Astrocyte (in vitro differentiated cells and primary cell): ENCODE measurements at places on chromosomes 6 and 20. TPM values are rescaled to one million over a fixed set of nuclear protein-coding genes. Genes with fewer than 3 reads are reported as not detected.

DNA sequence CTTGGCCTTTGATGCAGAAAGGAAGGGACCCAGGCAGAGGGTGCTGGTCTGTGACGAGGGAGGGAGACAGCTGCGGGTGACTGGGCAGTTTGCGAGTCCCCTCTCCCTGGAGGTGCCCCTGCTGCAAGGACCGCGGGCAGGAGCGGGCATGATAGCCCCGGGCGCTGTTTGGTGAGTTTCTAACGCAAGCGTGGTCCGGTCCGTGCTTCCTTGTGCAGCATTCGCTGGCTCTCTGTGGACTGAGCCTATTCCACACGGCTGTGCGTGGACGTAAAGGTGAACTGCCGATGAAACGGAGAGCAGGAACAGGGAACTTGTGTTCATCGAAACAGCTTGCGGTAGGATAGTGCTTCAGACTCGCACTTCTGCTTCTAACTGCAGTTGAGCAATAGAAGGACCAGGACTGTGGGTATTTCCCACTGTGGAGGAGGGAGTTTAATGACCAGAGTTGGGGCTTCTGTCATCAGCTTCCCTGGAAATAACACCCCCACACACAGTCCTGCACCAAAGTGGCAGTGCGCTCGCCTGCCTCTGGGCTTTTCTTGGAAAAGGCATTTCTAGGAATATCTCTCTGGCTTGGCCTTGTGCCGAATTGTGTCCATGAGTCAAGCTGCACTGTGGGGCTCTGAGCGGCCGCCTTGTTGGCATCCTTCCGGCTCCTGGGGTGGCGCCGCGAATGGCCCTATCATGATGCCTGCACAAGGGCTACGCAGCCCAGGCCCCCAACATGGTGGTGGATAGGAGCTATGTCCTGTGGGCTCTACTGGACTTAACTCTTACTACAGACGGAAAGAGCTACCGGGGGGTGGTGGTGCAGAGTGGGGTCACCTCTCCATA is 48.9 kb downstream of the DUSP22 start:
- no peaks in the 10 kb centered on the region for H3K27me3 ChIP-seq
- no peaks in the 10 kb centered on the region for H3K36me3 ChIP-seq
- no peak overlapping the region for H3K4me3 ChIP-seq
- H3K27ac ChIP-seq, result no peak overlapping the region
- peak; percentile 31 for DNase-seq
- peaks cover 6% of the 10 kb centered on the region for H3K4me1 ChIP-seq

- no peaks in the 10 kb centered on the region for H3K27me3 ChIP-seq
- H3K4me3 ChIP-seq, result no peak overlapping the region
- no peak overlapping the region for H3K27ac ChIP-seq
- no peak for DNase-seq
- no peaks in the 10 kb centered on the region for H3K36me3 ChIP-seq
Measured at GRCh38 chr20:19336631-19337030, 124.2 kb downstream of the SLC24A3 start.

Gene E2F3
- total RNA-seq, result 24.8 and 27.4 TPM in 2 replicates

Gene OR2J3
- not detected in 2 replicates for total RNA-seq

- no peak overlapping the region for H3K27ac ChIP-seq
- no peaks in the 10 kb centered on the region for H3K36me3 ChIP-seq
- DNase-seq, result no peak
- no peaks in the 10 kb centered on the region for H3K27me3 ChIP-seq
- H3K4me1 ChIP-seq, result no peaks in the 10 kb centered on the region
- H3K4me3 ChIP-seq, result no peak overlapping the region
Measured at GRCh38 chr6:49915035-49915434, 48.7 kb upstream of the CRISP1 start.

Gene COX4I2
- total RNA-seq, result not detected in 2 replicates

DNA sequence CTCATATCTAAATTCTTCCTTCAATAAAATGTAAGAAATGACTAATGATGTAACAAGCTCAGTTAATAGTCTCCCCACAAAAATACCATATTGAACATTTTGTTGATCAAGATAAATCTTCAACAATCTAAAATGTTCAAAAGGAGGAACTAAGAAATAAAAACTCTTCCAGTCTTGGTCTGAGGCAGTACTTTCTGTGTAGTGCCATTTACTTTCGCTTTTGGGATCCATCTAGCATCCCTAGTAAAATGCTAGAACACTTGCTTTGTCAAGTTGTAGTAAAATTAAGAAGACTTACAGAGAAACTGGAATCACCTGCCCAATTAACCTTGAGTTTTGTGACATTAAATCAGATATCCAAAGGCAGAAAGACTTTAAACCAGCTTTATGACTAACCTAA is 246.4 kb downstream of the KHDRBS2 start:
- DNase-seq, result no peak
- H3K27ac ChIP-seq, result no peak overlapping the region
- H3K4me3 ChIP-seq, result no peak overlapping the region
- H3K27me3 ChIP-seq, result no peaks in the 10 kb centered on the region
- H3K36me3 ChIP-seq, result no peaks in the 10 kb centered on the region

DNA sequence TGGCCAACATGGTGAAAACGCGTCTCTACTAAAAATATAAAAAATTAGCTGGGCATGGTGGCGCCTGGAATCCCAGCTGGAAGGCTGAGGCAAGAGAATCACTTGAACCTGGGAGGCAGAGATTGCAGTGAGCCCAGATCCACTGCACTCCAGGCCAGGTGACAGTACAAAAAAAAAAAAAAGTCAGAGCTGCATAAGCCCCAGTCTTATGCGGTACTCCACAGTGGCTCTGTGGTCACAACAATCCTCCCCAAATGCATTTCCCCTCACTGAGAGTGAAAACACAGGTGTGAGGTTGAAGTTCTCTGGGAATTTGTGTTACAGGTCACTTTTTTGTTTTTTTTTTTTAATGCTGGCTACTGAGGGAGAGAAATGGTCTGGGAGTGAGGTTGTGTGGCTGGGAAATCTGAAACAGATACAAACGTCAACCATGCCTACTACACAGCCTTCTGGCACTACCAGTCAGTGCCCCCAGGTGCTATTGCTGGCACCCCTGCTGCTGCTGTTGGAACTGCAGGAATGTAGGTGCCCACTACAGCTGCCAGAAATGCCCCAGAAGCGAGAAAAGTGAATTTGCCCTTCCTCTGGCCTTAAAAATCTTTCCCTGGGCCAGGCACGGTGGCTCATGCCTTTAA is 5.7 kb downstream of the MRPS26 start:
- H3K27ac ChIP-seq, result no peak overlapping the region
- DNase-seq, result no peak
- H3K4me3 ChIP-seq, result no peak overlapping the region
- H3K4me1 ChIP-seq, result peaks cover 5% of the 10 kb centered on the region

Gene ANGPT4
- 0.05 and 0.12 TPM in 2 replicates for total RNA-seq

GRCh38 chr6:163872335-163872734 is 457.8 kb downstream of the QKI start:
- H3K27ac ChIP-seq, result peak overlapping the region; percentile 32
- no peaks in the 10 kb centered on the region for H3K4me1 ChIP-seq

DNA sequence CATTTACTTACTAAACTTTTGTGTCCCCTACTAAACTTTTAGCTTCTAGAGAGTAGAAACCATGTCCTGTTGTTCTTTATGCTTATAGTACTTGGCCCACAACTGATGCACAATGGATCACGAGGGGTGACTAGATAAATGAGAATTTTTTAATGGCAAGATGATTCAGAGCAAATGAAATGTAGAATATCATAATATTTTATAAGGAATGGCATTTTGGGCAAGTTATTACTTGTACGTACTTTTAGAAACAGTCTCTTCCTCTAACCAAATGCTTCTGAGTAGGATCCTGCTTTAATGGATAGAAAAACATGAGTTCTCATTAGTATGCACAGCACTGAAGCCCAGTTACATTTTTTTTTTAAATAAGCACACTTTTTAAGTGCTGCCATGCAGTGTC is 336.3 kb downstream of the NRN1 start:
- peaks cover 18% of the 10 kb centered on the region for H3K4me1 ChIP-seq
- no peak overlapping the region for H3K4me3 ChIP-seq
- no peak overlapping the region for H3K27ac ChIP-seq
- no peak for DNase-seq

- no peaks in the 10 kb centered on the region for H3K4me1 ChIP-seq
- H3K36me3 ChIP-seq, result no peaks in the 10 kb centered on the region
- no peaks in the 10 kb centered on the region for H3K27me3 ChIP-seq
- DNase-seq, result peak; percentile 76
- H3K27ac ChIP-seq, result no peak overlapping the region
Measured at GRCh38 chr6:22411376-22412105, 114.7 kb upstream of the PRL start.

DNA sequence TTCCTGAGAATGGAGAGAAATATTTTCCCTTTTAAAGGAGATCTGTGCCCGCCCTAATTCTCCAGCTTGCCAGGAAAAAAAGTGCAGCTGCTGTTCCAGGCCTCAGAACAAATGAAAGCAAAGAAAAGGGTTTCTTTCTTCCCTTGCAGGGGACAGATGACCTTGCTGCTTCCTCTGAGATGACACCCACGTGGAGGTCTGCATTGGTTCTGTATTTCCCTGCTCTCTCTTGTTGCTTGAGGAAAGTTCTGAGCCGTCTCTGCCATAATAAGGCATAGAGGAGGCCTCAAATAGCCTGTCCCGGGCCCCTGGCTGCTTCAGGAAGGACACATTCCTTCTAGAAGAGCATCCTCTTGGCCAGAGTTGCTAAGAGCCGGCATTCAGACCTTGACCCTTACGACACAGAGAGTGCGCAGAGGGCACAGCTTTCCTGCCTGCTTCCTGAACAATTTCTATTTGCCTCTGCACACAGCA is 501.8 kb upstream of the SULF2 start:
- no peak overlapping the region for H3K4me3 ChIP-seq
- no peak overlapping the region for H3K27ac ChIP-seq
- H3K27me3 ChIP-seq, result peaks cover 15% of the 10 kb centered on the region
- no peaks in the 10 kb centered on the region for H3K36me3 ChIP-seq

GRCh38 chr20:58713801-58714339 is 21.3 kb downstream of the NPEPL1 start:
- no peak overlapping the region for H3K27ac ChIP-seq
- DNase-seq, result no peak
- H3K27me3 ChIP-seq, result peaks cover under 1% of the 10 kb centered on the region
- H3K4me3 ChIP-seq, result no peak overlapping the region
- no peaks in the 10 kb centered on the region for H3K36me3 ChIP-seq

GRCh38 chr6:95548188-95548786 is 29.0 kb upstream of the MANEA start:
- no peaks in the 10 kb centered on the region for H3K36me3 ChIP-seq
- H3K27me3 ChIP-seq, result peaks cover 2% of the 10 kb centered on the region
- no peak overlapping the region for H3K4me3 ChIP-seq
- H3K27ac ChIP-seq, result no peak overlapping the region
- DNase-seq, result no peak

DNA sequence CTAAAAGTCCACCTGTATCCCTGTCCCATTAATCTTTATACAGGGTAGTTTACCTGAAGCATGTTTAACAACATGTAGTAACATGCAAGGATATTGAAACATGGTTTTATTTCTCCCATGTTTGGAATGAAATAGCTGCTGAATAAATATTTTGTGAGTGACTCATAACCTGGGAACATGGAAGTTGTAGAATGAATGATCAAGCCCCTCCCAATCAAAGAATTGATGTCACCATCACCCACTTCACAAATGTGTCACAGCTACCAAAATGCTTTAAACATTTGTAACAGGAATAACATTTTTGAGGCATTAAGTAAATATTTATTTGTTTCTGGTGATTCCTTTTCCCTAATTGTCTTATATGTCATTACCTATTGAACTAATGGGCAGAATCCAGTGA is 58.9 kb upstream of the TNFAIP3 start:
- H3K27me3 ChIP-seq, result no peaks in the 10 kb centered on the region
- no peak overlapping the region for H3K4me3 ChIP-seq
- peaks cover 22% of the 10 kb centered on the region for H3K4me1 ChIP-seq
- no peaks in the 10 kb centered on the region for H3K36me3 ChIP-seq

DNA sequence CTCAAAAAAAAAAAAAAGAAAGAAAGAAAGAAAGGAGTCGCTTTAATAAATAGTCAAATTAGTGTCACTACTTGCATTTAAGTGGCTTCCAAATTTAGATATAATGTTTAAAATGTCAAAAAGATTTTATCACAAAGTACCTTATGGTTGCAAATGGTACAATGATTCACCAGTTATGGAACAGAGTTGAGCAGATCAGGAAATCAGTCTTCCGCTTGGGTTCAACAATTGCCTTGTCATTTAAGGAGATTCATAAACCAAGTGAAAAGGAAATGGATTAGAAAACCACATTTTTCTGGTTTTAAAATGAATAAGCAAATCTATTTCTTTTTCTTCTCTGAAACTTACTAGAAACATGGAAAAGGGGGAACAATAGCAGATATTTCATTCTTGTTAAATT is 94.8 kb upstream of the PTPRT start:
- H3K4me1 ChIP-seq, result no peaks in the 10 kb centered on the region
- H3K27ac ChIP-seq, result no peak overlapping the region
- no peak for DNase-seq
- no peaks in the 10 kb centered on the region for H3K27me3 ChIP-seq
- H3K36me3 ChIP-seq, result no peaks in the 10 kb centered on the region

DNA sequence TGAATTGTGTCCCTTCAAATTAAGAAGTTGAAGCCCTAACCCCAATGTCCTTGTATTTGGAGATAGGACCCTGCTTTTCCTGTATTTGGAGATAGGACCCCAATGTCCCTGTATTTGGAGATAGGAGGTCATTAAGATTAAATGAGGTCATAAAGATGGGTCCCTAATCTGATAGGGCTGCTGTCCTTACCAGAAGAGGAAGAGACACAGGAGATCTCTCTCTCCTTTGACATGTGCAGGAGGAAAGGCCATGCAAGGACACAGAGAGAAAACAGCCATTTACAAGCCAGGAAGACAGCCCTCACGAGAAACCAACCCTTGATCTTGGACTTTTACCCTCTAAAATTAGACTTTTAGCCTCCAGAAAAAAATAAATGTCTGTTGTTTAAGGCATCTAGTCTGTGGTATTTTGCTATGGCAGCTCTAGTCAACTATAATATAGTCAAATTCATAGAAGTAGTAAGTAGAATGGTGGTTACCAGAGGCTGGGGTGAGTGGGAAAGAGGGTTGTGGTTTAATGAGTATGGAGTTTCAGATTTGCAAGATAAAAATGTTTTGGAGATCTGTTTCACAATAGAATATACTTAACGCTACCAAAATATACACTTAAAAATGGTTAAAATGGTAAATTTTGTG is 59.3 kb downstream of the UBE3D start:
- H3K36me3 ChIP-seq, result no peaks in the 10 kb centered on the region
- H3K4me3 ChIP-seq, result no peak overlapping the region
- no peak for DNase-seq
- H3K27me3 ChIP-seq, result no peaks in the 10 kb centered on the region

- no peak for DNase-seq
- no peaks in the 10 kb centered on the region for H3K4me1 ChIP-seq
Measured at GRCh38 chr20:5928836-5929715, 21.3 kb downstream of the TRMT6 start.

Gene NFKBIL1
- 18.8 and 20.4 TPM in 2 replicates for total RNA-seq

- no peaks in the 10 kb centered on the region for H3K4me1 ChIP-seq
- H3K4me3 ChIP-seq, result no peak overlapping the region
- no peaks in the 10 kb centered on the region for H3K27me3 ChIP-seq
- H3K27ac ChIP-seq, result no peak overlapping the region
Measured at GRCh38 chr20:33209789-33210188, 7.4 kb upstream of the BPIFA3 start.

Gene CAPN11
- not detected in 2 replicates for total RNA-seq

Gene TGM6
- total RNA-seq, result not detected in 2 replicates
